ENCODE measurements at places on chromosomes 12 and 14.

GRCh38 chr12:57218030-57218853 lies 1.6 kb downstream of the NXPH4 start:
- no peak for DNase-seq

GRCh38 chr14:24880689-24881088 lies 169.3 kb downstream of the STXBP6 start:
- DNase-seq: no peak

- DNase-seq: no peak
Observed at GRCh38 chr14:88179716-88180115, 143.4 kb downstream of the KCNK10 start.

GRCh38 chr14:53027041-53027440 lies 76.2 kb upstream of the FERMT2 start:
- no peak for DNase-seq

- no peak for DNase-seq
Observed at GRCh38 chr12:126247936-126248335, 1182.7 kb downstream of the AACS start.

- no peak for DNase-seq
Observed at GRCh38 chr14:76953311-76953945, 75.1 kb downstream of the IRF2BPL start.

- DNase-seq: no peak
Observed at GRCh38 chr14:85217412-85217811, 312.5 kb upstream of the FLRT2 start.

- no peak for DNase-seq
Observed at GRCh38 chr12:52912711-52913430, 8.0 kb upstream of the KRT8 start.

All from stimulated activated CD8-positive, alpha-beta memory T cell treated with anti-CD3 and anti-CD28 coated beads, Interleukin-15, amount 100 ng/mL, for 24 hours (primary cell).